ENCODE measurements at places on chromosomes 6 and 20. TPM values are rescaled to one million over a fixed set of nuclear protein-coding genes. Genes with fewer than 3 reads are reported as not detected.

Gene PXT1
- not detected for total RNA-seq

Gene SLC12A5
- total RNA-seq, result 8.8 TPM

Gene SYCP2L
- 11.8 TPM for total RNA-seq

Gene PARD6B
- total RNA-seq, result 32.9 TPM

Gene SAMHD1
- total RNA-seq, result 15.1 TPM

Gene GABRR1
- total RNA-seq, result not detected

Gene ADGRF1
- 0.12 TPM for total RNA-seq

GRCh38 chr20:17928633-17929311, 39.8 kb downstream of the SNX5 start:
- DNase-seq, result no peak

- DNase-seq, result no peak
These were observed 4.5 kb upstream of the TNXB start for GRCh38 chr6:32113386-32114352.

DNA sequence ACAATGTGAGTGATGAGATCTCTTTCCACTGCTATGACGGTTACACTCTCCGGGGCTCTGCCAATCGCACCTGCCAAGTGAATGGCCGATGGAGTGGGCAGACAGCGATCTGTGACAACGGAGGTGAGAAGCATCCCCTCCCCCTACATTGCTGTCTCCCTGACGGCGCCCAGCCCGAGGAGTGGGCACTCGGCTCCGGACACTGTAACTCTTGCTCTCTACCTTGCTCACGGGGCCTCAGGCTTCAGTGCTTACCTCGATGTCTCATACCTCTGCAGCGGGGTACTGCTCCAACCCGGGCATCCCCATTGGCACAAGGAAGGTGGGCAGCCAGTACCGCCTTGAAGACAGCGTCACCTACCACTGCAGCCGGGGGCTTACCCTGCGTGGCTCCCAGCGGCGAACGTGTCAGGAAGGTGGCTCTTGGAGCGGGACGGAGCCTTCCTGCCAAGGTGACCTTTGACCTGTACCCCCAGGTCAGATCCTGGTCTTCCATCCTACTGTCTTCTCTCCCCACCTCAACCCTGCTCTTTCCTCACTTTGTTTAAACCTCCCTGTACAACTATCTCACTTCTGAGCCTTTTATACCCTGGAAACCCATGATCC, 1.3 kb downstream of the CFB start:
- DNase-seq, result no peak

DNA sequence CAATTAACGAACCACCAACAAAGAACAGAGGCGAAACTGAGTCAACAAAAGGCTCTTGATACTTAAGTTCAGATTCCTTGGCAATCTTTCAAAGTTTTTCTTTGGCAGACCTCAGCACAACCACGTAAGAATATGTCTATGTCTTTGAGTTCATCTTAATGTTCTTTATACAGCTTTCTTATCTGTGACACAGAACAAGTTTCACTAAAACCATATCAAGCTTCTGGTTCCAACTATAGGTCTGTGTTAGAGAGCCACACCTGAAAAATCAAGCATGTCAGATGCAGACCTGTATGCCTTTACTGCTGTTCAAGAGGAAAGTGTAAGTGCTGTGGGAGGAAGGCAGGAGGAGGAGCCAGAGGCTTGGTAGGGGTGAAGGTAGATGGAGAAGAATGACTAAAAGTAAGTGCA, 271.3 kb downstream of the KHDC1L start:
- DNase-seq, result no peak

- peak; percentile 40 for DNase-seq
These were observed 302.5 kb downstream of the DHX35 start for GRCh38 chr20:39264506-39265172.

DNA sequence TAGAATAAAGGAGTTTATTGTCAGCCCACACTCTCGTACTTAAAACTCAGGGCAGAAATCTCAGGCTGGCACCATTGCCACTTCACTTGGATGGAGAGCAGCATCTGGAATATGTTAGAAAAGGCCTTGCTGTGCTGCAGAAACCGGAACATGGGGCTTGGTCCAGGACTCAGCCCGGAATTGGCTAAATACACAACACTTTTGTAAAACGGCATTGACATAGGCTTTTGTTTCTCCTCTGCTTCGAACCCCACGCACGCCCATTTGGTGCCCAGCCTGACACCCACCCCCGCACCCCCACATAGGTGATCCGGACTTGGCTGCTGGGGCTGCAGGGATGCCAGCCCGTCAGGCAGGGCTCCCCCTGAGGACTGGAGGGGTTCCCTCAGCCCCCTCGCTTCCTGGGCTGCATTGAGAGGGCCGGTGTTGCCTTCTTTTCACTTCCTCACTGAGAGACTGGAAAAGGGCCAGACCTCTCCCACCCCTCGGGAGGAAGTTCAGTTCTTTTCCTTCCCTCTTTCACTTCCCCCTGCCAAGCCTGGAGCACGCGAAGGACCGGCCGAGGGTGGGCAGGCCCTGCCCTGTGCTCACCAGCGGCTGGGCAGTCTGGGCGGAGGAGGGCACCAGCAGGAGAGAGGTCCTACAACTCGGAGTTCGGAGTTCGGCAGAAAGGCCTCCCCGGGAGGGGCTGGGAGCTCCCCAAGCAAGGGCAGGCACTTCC, 17.9 kb upstream of the CST3 start:
- DNase-seq, result no peak

DNA sequence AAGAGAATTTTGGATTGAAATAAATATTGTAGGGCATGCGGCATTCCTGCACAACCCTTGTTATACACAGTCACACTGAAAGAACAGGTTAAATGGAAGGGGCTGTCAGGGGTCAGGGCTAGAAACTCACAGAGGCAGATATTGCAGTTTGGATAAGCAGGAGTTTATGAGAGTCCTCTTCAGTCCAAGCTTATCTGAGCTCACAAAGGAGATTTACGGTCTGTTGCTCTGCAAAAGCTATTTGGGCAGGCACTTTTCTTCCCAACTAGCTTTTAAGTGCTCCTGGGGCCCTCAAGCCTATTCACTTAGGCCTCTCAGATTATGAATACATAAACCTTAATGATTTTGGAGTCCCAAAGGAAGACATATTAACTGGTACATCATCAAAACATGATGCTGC, 156.2 kb downstream of the SOX4 start:
- no peak for DNase-seq

DNA sequence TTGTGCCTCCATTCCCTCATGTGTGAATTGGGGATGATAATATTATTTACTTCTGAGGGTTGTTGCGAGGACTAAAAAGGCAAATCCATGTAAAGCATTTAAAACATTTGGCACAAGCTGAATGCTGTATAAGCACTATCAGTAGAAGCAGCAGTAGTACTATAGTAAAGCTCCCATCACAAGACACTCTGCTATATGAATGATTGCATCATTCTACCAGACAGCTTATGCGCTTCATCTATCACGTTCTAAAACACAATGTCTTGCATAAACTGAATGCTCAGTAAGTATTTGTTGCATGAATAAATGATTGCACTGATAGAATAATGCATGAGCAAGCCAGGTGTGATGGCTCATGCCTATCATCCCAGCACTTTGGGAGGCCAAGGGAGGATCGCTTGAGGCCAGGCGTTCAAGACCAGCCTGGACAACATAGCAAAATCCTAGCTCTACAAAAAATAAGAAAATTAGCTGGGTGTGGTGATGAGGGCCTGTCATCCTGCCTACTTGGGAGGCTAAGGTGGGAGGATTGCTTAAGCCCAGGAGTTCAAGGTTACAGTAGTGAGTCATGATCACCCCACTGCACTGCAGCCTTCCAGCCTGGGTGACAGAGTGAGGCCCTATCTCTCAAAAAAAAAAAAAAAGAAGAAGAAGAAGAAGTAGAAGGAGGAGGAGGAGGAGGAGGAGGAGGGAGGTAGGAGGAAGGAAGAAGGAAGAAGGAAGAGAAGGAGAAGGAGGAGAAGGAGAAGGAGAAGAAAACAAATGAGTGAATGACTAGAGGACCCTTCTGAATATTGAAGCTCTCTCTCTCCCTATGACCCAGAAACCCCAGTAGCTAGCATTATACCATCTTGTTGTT, 50.0 kb upstream of the FOXO3 start:
- DNase-seq, result no peak

DNA sequence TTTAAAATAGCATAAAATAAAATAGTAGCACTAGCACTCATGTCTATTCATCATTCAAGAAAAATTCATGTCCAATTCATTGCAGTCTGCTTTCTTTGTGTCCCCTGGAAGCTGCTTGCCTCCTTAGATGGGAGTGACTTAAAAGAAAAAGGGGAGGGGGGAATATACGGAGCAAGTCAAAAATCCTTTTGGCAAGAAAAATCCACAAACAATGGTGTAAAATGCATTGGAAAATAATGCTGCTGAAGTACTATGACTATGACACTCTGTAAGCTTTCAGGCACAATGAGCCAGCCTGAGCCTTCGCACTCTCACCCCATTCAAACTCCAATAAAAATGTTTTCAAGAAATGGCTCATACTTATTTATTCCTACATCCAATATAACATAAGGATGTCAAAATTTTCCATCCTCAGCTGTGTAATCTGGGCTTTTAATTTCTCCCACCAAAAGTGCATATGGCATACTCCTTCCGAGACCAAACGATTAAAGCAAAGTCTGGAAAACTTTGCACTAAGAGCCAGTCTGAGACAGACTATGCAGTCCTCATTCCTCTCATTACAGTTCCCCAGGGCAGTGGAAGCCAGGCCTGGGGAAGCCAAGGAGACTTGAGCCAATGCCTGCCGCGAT, 790 bp downstream of the NEDD9 start:
- DNase-seq, result no peak

- no peak for DNase-seq
These were observed 153.7 kb downstream of the HACE1 start for GRCh38 chr6:104705916-104706442.

DNA sequence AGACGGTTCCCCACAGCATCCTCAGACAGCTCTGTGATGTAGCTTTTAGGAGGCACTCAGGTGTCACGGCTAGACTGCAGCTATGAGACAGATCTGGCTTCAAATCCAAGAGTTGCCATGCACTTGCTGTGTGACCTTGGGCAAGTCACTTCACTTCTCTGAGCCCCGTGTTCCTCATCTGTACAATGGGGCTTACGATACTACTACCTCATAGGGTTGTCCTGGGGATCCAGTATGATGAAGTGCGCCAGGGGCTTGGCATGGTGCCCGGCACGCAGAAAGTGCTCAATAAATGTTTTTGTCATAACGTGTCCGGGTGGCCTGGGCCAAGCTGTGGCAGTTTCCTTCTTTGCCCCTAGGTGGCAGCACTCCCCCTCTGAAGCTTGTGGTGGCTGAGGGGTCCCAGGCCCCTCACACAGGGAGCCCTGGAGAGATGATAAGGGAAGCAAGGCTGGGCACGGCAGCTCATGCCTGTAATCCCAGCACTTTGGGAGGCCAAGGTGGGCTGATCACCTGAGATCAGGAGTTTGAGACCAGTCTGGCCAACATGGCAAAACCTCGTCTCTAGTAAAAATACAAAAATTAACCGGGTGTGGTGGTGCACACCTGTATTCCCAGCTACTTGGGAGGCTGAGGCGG, 19.1 kb upstream of the CHMP4B start:
- peak; percentile 64 for DNase-seq

DNA sequence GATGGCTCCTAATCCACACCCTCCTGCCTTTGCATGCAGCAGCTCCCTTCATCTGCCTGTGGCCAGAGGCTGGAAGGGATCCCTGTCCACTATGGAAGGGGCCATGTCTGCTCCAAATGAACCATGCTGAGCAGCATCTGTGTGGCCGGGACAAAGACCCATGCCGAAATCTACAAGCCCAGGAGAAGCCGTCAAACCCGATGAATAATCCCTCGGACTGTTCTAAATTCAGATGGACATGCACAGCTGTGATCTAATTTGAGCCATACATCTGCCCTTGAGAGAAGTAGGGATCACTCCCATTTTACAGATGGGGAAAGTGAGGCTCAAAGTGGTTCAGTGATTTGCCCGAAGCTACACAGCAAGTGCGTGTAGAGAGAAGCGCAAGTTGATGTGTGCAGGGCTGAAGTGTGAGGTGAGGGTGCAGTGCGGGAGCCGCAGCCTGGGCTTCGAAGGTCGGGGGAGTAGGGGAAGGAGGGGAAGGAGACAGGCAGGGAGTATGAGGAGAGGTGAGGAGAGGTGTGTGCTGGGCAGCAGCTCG, 22.6 kb upstream of the CDH22 start:
- DNase-seq, result no peak

DNA sequence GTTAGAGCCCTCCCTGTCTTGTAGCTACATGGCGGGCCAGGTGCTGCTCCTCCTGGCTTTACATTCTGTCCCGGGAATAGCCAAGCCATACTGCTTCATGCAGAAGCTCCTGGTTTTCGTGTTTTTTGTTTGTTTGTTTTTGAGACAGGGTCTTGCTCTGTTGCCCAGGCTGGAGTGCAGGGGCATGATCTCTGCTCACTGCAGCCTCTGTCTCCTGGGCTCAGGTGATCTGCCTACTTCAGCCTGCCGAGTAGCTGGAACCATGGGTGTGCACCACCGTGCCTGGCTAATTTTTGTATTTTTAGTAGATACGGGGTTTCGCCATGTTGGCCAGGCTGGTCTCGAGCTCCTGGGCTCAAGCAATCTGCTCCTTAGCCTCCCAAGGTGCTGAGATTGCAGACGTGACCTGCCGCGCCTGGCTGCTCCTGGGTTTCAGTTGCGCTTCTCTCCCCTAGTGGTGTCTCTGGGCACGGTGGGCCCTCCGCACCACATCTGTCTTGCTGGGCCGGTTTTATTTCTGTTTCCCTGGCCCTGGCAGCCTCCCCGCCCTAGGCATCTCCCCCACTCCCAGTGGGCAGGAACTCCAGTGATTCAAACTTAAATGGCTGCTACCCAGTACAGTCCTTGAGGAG, 12.9 kb downstream of the CDYL start:
- no peak for DNase-seq

GRCh38 chr6:136783495-136784270, 8.6 kb downstream of the MAP3K5 start:
- DNase-seq, result no peak

GRCh38 chr6:84618836-84619235, 145.6 kb downstream of the TBX18 start:
- DNase-seq, result no peak

GRCh38 chr6:12875051-12875450, 158.5 kb downstream of the PHACTR1 start:
- DNase-seq, result no peak

DNA sequence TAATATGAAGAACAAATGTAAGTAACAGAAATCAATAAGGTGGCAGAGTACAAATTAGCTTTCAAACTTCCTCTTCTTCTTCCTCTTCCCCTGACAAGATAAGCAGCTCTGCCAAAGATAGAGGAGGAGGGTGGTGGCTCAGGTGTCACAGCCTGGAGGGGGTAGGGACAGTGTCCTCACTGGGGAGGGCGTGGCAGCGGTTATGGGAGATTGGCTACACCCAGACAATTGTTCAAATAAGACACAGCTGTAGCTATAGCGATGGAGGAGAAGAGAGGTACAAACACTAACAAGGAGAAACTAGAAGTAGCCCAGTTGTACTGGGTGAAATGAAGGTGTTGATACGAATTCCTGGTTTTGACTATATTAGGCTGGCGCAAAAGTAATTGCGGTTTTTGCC, 198.5 kb downstream of the TBXT start:
- no peak for DNase-seq

All from progenitor cell of endocrine pancreas (in vitro differentiated cells).